ENCODE measurements at places on chromosomes 12 and 14. TPM values are rescaled to one million over a fixed set of nuclear protein-coding genes. Genes with fewer than 3 reads are reported as not detected.
A peak's percentile ranks its signal among the peaks of the same experiment; 100 is the strongest.

GRCh38 chr12:81297601-81298000, 219.7 kb downstream of the ACSS3 start:
- H3K36me3 ChIP-seq = no peaks in the 10 kb centered on the region
- no peaks in the 10 kb centered on the region for H3K27me3 ChIP-seq
- DNase-seq = no peak
- H3K4me3 ChIP-seq = no peak overlapping the region
- no peaks in the 10 kb centered on the region for H3K4me1 ChIP-seq
- H3K27ac ChIP-seq = no peak overlapping the region

DNA sequence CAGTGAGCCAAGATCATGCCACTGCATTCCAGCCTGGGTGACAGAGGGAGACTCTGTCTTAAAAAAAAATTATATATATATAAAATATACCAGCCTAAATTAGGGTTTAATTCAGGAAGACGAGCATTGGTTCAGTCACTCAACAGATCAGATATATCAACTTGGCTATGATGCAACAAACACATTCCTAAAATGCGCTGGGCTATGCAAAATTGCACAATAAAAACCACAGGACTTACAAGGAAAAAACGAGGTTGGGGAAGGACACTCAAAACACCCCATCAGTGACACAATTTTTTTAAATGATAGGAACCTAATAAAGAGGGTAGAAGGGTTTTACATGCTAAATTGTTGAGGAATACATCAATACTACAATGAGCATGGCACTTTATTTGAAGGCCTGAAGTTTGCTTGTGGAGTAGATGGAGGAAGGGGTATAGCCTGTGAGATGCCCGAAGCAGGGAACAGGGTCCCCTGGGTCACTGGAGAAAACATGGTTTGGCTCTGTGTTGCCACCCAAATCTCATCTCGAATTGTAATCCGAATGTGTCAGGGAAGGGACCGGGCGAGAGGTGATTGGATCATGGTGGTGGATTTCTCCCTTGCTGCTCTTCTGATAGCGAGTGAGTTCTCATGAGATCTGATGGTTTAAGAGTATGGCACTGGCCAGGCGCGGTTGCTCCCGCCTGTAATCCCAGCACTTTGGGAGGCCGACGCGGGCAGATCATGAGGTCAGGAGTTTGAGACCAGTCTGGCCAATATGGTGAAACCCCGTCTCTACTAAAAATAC, 71.2 kb downstream of the TNFAIP2 start:
- no peaks in the 10 kb centered on the region for H3K4me1 ChIP-seq
- DNase-seq = no peak
- H3K27me3 ChIP-seq = no peaks in the 10 kb centered on the region
- no peak overlapping the region for H3K4me3 ChIP-seq
- H3K27ac ChIP-seq = no peak overlapping the region

- no peak for DNase-seq
- no peaks in the 10 kb centered on the region for H3K36me3 ChIP-seq
- no peak overlapping the region for H3K4me3 ChIP-seq
- H3K27me3 ChIP-seq = peaks cover 12% of the 10 kb centered on the region
- 0 out of 2 replicates have a peak, but pooled peaks cover 4% of the 10 kb centered on the region for H3K4me1 ChIP-seq
- no peak overlapping the region for H3K27ac ChIP-seq
Observed at GRCh38 chr12:94265966-94266745, 117.8 kb downstream of the PLXNC1 start.

DNA sequence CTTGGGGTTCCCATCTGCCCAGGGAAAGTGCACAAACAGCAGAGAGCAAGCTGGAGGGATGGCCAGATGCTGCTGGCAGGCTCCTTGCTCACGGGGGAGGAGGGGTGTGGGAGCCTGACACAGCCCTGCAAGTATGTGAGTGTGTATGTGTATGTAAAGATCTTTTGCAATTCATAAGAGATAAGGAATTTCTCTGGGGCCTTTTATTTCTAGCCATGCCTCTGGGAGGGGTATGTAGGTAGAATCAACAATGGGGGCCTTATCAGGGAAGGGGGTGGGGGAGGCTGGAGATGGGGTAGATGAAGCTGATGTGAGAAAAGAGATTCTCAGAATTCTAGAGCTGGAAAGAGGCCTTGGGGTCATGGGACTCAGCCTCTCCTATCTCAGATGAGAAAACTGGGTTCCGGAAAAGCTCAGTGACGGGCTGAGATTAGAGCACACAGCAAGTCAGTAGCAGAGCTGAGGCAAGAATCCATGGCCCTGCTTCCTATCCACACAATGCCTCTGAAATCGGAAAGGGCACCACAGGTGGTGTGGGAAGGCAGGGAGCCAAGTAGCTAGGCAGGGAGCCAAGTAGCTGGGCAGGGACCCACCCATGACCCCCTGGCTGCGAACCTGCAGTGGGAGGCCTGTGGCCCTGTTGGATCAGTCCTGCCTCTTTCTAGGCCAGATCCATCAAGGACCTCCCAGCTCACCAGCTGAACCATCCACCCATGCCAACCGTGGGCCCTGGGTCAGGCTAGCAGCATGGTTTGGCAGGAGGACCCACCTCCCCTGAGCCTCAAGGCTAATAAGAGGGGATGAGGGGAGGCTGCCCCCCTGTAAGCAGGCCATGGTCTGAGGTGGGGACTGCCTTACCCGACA, 54.7 kb downstream of the PLEKHG3 start:
- H3K4me1 ChIP-seq = peaks cover 3% of the 10 kb centered on the region
- H3K27me3 ChIP-seq = no peaks in the 10 kb centered on the region
- H3K27ac ChIP-seq = no peak overlapping the region
- no peak overlapping the region for H3K4me3 ChIP-seq

ELK3 gene
- 25.1 TPM for total RNA-seq

TMEM121 gene
- 4.6 TPM for total RNA-seq

RIMKLB gene
- total RNA-seq = 17.1 TPM

RD3L gene
- total RNA-seq = not detected

ACOT6 gene
- total RNA-seq = not detected

DNA sequence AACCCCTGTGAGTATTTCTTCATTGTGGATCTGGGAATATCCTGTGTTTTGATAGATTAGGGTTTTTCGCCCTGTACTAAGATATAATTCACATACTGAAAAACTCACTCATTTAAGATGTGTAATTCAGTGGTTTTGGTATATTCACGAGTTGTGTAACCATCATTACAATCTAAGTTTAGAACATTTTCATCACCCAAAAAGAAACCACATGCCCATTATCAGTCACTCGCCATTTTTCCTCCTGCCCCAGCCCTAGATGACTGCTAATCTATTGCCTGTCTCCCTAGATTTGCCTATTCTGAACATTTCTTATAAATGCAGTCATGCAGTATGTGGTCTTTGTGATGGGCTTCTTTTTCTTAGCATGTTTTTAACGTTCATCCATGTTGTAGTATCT, 67.9 kb upstream of the ATF1 start:
- peaks cover 17% of the 10 kb centered on the region for H3K36me3 ChIP-seq
- no peaks in the 10 kb centered on the region for H3K27me3 ChIP-seq
- H3K27ac ChIP-seq = no peak overlapping the region
- no peak for DNase-seq

DNA sequence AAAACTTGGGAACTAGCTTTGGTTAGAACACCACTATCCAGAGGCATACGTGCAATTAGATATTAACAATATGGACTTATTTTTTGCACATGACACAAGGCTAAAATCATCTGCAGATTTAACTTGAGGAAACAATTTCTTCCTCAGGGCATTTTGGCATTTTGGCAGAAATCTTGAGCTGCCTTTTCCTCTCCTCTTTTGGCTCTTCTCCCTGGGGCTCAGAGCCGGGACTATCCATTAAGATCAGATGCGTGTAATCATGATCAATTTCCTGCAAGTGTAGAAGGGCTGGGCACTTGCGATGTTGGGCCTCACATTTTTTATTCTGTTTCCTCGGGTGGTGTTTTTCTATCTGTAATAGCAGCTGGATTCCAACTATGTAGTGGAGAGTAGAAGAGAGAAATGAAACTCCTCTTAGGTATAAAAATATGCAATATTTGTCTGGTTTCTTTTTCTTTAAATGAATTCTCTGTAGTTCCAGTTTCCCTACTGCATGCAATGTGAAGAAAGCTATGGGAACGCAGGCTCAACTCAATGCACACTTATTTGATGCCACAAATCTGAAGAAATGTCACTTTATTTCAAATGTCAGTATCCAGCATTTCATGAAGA, 1010.8 kb downstream of the FLRT2 start:
- H3K27me3 ChIP-seq = no peaks in the 10 kb centered on the region
- H3K4me1 ChIP-seq = no peaks in the 10 kb centered on the region
- no peak overlapping the region for H3K27ac ChIP-seq
- H3K36me3 ChIP-seq = no peaks in the 10 kb centered on the region

DNA sequence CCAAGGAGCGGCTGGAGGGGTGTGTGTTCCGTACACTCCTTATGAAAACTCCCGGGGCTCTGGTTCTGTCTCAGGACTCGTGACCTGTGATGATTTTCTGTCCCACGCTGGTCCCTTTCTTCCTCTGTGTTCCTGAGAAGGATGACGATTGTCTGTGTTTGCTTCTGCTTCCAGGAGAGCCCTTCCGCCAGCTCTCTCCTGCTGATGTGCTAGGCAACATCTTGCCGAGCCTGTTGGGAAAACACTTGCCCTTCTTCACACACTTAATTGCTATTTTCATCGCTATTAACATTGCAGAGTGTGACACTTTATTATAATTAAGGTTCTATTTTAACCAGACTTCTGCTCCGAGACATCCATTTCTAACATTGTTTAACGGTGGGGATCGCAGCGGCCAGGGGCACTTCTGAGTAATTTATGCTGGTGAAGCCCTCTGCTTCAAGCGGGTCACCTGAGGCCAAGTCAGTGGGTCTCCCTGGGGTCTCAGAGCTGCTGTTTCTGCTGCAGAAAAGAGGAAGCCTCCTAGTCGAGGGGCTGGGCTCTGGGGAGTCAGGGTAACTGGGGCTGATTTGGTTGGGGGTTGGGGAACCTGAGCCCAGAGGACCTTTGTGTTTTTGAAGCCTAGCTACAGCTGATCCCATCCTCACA, 88.6 kb downstream of the PRMT8 start:
- no peaks in the 10 kb centered on the region for H3K36me3 ChIP-seq
- no peaks in the 10 kb centered on the region for H3K4me1 ChIP-seq
- DNase-seq = no peak
- no peak overlapping the region for H3K4me3 ChIP-seq
- no peaks in the 10 kb centered on the region for H3K27me3 ChIP-seq

DNA sequence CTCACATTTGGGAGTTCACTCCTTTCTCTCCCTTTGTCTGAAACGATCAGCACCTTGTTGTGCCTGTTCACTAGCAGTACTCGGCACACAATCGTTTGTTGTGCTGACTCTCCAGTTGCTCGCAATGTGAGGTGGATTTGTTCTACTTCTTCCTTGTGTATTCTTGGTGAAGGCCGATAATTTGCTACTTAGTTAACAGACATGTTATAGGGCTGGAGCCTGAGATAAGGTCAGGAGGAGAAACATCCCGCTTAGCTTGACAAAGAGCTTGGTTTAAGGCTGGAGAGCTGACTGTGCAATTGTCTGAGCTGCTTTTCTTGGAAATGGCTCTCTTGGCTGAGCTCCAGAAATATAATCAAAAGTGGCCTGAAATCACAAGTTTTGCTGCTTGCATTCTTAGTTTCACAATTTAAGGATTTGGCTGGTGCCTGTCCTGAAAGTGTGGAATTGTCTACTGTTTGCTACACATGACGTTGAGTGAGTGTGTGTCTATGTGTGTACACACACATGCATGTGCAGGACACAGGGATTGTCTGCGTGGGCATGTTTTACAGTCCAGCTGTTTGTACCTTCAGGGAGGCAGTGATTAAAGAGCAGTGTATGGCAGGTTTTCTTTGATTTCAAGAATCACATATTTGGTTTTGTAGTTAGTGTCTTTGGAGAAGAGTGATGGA, 77.7 kb downstream of the ARF6 start:
- no peaks in the 10 kb centered on the region for H3K36me3 ChIP-seq
- no peak overlapping the region for H3K4me3 ChIP-seq
- no peaks in the 10 kb centered on the region for H3K27me3 ChIP-seq
- DNase-seq = no peak
- peak overlapping the region; percentile 100 for H3K27ac ChIP-seq
- peaks cover 76% of the 10 kb centered on the region for H3K4me1 ChIP-seq

- H3K27me3 ChIP-seq = no peaks in the 10 kb centered on the region
- DNase-seq = no peak
- no peaks in the 10 kb centered on the region for H3K4me1 ChIP-seq
- no peak overlapping the region for H3K27ac ChIP-seq
- no peak overlapping the region for H3K4me3 ChIP-seq
- peaks cover 43% of the 10 kb centered on the region for H3K36me3 ChIP-seq
Observed at GRCh38 chr14:73124180-73124894, 12.0 kb upstream of the PSEN1 start.

Data from Panc1 (cell line).